Ecto neural progenitor cell (in vitro differentiated cells): ENCODE measurements at places on chromosomes 6 and 20.

DNA sequence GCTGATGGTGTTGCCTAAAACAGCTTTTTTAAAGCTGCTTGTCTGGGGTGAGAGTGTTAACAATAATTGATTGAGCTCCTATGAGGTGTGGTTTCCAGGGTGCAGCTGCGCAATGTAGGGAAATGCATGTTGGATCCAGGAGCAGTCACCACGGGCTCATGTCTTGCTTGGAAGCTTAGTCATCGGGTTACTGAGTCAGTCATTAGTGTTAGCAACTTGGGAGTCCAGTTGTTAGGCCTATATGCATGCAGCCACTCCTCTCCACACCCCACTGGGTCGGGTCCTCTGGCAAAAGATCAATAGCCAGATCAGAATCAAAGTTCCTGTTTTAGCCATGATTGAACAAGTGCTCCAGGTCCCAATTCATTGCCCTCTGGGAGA lies 271.7 kb upstream of the CHD6 start:
- DNase-seq: no peak

DNA sequence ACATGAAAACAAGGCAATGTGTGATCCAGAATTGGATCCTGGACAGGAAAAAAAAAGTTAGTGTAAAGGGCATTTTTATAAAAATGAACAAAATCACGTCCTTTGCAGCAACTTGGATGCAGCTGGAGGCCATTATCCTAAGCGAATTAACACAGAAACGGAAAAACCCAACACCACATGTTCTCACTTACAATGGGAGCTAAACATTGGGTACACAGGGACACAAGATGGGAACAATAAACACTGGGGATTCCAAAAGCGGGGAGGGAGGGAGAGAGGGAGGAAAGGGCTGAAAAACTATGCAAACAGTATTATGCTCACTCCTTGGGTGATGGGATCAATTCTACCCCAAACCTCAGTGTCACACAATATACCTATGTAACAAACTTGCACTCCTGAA lies 91.4 kb upstream of the BTBD3 start:
- DNase-seq: no peak

GRCh38 chr6:3263096-3263495 lies 4.3 kb downstream of the PSMG4 start:
- no peak for DNase-seq

GRCh38 chr6:169171016-169171415 lies 82.6 kb downstream of the THBS2 start:
- DNase-seq: peak; percentile 27

DNA sequence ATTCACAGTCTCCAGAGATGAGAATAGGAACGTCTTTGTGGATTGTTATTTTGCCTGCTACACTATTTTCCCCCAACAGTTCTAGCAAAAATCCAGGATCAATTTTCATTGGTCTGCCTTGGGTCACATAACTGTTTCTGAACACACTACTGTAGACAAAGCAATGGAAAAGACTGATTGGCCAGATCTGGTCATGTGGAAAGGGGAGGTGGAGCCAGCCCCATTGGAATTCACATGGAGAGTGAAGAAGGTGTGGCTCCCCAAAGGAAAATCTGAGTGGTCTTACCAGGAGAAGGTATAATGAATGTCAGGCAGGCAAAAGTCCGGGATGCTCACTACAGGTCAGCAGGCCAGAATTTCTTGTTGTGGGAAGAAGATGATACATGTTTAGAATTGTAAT lies 9.5 kb upstream of the TP53RK start:
- DNase-seq: no peak

DNA sequence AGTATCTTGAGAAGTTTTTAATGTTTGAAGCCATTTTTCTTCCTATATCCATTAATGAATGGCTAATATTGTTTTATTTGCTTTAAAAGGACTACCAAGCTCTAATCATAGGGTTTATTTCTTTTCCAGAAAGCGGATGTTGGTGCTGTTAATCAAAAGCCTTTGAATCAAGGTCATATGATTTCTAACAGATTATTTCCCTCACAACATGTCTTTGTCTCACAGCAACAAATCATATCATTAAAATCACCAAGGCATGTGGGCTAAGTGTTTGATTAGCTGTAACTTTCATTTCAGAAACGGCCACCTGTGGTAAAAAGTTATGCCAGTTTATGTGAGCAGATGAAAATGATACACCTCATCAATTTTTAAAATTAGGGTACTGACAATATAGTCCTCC lies 21.7 kb downstream of the TRAF3IP2 start:
- no peak for DNase-seq
